ENCODE measurements at places on chromosomes 11 and 22.

DNA sequence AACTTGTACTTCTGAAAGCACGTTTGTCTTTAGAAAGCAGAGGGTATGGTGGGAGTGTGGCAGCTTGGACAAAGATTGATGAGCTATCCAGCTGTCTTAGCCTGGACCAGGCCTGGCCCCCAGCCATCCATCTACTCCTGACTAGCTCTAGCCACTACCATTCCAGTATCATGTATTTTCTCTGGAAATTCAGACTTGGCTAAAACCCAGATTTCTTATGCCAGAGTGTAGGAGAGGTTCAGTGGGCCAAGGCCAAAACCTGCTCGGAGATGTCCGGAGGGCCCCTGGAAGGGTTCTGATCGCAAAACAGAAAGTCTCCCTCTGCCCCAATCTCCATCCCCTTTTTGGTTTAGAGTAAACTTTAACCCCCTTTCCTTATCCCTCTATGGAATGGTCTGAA, 24.8 kb upstream of the MTCH2 start:
- no peak for DNase-seq

DNA sequence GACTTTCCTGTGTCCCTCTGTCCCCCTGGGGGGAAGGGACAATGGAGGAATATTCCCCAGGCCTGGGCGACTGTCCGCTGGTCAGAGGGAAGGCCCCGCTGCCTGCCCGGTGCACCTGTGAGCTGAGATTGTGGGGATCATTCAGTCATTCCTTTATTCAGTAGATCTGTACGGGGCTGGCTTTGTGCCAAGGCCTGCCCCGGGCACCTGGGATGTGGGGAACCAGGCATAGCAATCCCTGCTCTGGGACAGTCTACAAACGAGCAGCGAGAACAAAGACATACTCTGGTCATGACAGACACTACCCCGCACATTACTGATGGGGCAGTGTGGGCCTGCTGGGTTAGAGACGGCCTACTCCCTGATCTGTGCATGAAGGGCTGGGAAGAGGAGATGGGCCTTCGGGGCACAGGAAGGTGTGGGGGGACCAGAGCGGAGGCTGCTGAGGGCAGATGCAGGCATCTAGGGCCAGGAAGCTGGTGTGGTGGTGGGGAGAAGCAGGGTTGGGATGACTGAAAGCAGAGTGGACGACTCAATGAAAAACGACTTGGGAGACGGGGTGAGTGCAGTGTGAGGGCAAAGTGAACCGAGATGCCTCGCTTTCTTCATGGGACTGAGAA, 1.8 kb upstream of the MYO7A start:
- DNase-seq: no peak

DNA sequence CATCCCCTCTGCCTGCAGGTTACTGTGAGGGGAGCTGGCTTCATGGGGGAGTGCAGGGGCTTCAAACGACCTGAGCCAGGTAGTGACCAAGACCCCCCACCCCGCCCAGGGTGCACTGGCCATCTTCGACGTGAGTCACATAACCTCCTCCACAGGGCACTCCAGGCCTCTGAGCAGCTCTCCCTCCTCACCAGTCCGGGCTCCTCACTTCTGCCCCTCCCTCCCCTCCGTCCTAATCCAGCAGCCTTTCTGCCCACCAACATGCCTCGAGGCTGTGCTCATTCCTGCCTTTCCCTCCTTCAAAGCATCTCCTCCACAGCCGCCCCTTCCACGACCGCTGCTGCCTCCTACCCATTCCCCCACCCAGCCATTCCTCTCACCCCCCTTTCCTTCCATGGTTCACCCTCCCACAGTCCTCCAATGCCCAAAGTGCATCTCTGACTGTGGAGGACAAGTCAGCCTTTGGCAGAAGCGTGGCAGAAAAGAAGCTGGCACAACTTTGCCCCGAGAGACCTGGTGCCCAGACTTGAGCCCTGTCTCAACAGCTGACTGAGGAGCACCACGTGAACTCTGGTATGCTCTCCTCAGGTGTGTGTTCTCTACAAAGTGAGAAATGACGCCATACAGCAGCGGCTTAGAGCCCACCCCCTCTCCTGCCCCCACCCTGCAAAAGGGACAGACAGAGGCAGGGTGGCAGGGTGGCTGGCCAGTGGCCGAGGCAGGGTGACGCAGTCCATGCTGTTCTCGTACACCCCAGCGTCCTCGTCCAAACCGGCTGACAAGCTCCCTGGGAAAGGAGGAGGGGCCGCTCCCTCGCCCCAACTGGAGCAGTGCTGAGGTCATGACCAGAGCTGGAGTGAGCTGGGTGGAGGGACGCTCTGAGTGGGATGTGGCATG, 30.4 kb downstream of the OPCML start:
- no peak for DNase-seq

GRCh38 chr11:122207921-122208764, 92.1 kb upstream of the BLID start:
- no peak for DNase-seq

- DNase-seq: peak; percentile 70
Observed at GRCh38 chr11:100681064-100681502, 6.0 kb upstream of the ARHGAP42 start.
